ENCODE measurements at places on chromosomes 11 and 22.
A peak's percentile ranks its signal among the peaks of the same experiment; 100 is the strongest.

GRCh38 chr11:12961615-12962014 is 47.5 kb upstream of the RASSF10 start:
- no peak for DNase-seq

GRCh38 chr11:69912161-69912910 is 93.1 kb upstream of the FGF3 start:
- DNase-seq: peak; percentile 62

- no peak for DNase-seq
Observed at GRCh38 chr11:88188251-88188931, 13.1 kb upstream of the RAB38 start.

GRCh38 chr11:6480299-6480914 is 724 bp downstream of the ARFIP2 start:
- DNase-seq: no peak

DNA sequence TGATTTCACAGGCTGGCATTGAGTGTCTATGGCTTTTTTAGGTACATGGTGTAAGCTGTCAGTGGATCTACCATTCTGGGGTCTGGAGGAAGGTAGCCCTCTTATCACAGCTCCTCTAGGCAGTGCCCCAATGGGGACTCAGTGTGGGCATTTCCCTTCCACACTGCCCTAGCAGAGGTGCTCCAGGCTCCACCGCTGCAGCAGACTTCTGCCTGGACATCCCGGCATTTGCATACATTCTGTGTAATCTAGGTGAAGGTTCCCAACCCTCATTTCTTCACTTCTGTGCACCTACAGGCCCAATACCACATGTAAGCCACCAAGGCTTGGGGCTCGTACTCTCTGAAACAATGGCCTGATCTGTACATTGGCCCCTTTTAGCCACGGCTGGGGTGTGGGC is 78.3 kb downstream of the RNF169 start:
- DNase-seq: no peak

DNA sequence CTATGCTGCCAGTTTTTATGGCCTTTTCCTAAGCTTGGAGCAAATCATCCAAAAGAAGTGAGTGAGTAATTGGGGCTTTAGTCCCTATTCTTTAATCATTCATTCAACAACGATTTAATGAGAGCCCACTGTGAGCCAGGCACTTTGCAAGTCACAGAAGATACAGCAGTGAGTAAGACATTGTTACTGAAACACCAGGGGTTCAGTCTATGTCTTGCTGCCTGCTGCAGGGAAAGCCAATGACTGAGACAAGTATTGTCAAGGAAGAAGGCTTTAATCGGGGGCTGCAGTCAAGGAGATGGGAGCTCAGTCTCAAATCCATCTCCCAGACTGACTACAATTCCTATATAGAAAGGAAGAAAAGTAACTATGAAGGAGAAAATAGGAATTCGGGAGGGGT is 228.3 kb downstream of the FAM181B start:
- DNase-seq: no peak

- no peak for DNase-seq
Observed at GRCh38 chr22:40009292-40009774, 14.6 kb downstream of the FAM83F start.

DNA sequence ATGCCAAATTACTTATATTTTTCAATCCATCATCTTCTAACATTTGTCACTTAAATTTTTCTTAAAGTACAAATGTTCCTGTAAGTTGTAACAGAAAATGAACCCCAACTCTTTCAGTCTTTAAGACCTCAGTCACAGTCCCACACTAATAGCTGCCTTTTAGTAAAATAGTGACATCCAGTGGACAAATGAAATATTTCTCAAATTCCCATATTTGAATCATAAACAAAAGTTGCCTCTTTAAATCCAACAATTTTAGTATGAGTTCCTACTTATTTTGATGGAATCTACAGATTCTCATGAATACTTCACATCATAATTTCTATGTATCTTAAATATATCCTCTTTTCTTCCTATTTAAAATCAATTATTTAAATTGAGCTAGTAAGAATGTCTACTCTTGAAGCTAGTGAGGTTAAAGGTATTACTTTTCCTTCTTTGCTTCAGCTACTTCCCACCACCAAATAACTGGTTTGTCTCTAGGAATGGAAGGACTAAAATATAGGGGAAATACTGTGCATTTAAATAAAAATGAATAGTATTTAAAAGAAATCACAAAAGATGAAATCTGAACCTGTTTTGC is 9.2 kb downstream of the LIN7C start:
- no peak for DNase-seq

Measured in left forelimb (tissue), 1 donor.